ENCODE measurements at places on chromosomes 7 and 10.

- DNase-seq, result no peak
These were observed 201.0 kb downstream of the EMX2 start for GRCh38 chr10:117743509-117743908.

GRCh38 chr10:43055991-43056567, 20.8 kb upstream of the RET start:
- no peak for DNase-seq

DNA sequence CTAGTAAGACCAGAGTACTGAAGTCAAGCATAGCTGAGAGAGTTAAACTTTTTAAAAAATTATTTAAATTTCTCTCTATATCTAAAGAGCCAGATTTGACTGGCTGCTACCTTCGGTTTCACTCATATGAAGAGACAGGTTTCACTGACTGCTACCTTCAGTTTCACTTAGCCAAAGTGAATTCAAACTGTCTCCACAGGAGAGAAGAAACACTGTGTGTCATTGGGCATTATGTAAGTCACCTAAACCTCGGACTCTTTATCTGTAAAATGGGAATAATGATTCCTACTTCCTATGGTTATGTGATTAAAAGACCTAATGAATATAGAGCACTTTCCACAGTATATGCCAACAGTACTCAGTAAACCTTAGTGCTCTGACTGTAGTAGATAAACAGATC, 41.6 kb upstream of the MET start:
- DNase-seq, result no peak

- no peak for DNase-seq
These were observed 6.9 kb downstream of the MMD2 start for GRCh38 chr7:4951903-4952636.

- no peak for DNase-seq
These were observed 17.6 kb downstream of the UNC5B start for GRCh38 chr10:71229726-71230655.
